Endodermal cell (in vitro differentiated cells): ENCODE measurements at places on chromosomes 1 and 21. TPM values are rescaled to one million over a fixed set of nuclear protein-coding genes. Genes with fewer than 3 reads are reported as not detected.

NBPF4 gene
- not detected in 2 replicates for total RNA-seq

DNA sequence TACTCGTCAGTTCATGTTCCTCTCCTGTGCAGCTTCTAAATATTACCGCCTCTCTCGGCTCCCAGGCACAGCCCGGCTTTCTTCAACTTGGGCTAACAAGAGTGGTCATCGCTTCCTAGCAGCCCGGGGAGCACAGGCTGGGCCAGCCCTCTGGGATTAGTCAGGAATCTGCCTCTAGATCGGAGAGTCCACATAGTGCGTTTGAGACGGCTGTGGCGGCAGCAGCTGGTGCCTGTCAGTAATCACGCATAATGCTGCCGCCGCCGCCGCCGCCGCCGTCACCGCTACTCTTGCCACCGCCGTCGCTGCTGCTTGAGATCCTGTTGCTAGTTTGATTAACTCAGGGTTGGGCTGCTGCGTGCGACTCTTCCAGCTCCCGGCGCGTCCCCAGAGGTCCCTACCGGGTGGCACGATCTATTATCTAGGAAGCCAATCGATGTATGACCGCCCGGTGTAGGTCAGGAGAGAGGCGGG, at the start of gene RXRG:
RXRG (minus strand) TSS at position 230 of the 474 bp plus-strand sequence. CDS start 233 bp downstream, outside the sequence.
- no peak within 1 kb of the TSS for H3K27ac ChIP-seq
- H3K4me3 ChIP-seq: peak within 1 kb of the TSS; percentile 85
- peak; percentile 87 for DNase-seq
- H3K27me3 ChIP-seq: no peaks in the 10 kb centered on the region

DNA sequence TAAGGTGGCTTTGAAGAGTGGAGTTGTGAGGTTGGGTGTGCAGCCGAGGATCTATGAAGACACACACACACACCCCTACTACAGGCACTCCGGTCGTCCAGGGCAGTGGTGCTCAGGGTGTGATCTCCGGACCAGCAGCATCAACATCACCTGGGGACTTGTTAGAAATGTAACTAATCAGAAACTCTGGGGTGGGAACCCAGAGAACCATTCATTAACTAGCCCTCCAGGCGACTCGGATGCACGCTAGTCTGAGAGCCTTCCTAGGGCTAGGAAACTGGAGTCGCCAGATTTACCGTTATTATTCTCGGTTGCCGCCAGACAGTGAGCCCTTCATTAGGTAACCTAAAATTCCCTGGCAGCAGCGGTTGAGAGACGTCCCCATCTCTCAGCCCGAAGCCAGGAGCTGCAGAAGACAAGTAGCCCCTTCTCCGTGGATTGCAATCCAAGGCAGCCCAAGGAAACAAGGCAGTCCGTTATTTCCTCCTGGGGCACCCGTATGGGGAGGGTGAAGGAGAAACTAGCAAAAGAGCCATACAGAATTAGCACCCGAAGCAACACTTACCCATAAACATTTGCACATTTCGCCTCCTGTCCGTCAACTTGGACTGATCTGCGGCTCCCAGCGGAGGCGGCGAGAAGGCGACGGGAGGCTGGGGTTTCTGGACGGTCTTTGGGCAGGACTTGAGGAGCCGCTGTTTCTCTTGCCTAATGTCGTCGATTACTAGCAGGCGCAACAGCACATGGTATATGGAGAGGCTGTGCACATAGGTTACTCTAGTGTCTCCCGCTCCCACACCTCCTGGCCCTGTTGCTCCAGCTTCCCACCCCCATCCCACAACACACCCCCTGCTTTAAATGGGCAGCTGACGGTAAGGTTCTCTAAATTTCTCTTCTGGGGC, 2.9 kb upstream of the CCN1 start:
- H3K4me1 ChIP-seq: no peaks in the 10 kb centered on the region
- H3K27me3 ChIP-seq: peaks cover 18% of the 10 kb centered on the region
- DNase-seq: peak; percentile 80
- H3K27ac ChIP-seq: peak overlapping the region; percentile 55
- peaks cover 15% of the 10 kb centered on the region for H3K36me3 ChIP-seq

ZBTB8B gene
- total RNA-seq: 2.2 and 2.7 TPM in 2 replicates

DNA sequence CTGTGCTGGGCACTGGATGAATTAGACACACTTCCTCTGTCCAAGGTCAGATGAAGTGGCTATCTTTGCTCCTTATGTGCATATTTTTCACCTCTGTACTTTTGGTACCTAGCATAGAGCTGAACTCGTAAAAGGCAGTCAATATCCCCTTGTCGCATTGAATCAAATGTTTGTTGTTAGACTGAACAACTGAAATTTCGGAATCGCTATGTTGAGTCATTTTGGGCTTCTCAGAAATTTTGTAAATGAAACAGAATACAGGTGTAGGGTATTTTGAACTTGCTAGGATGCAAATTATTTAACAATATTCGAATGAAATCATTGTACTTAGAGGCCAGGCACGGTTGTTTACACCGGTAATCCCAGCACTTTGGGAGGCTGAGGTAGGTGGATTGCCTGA, 48.0 kb downstream of the PDE4B start:
- H3K4me3 ChIP-seq: no peak overlapping the region
- H3K27me3 ChIP-seq: no peaks in the 10 kb centered on the region
- H3K36me3 ChIP-seq: no peaks in the 10 kb centered on the region
- no peaks in the 10 kb centered on the region for H3K4me1 ChIP-seq
